SJCRH30 (cell line): ENCODE measurements at places on chromosomes 7 and 10. TPM values are rescaled to one million over a fixed set of nuclear protein-coding genes. Genes with fewer than 3 reads are reported as not detected.

SFR1 gene
- 12.6 and 14.2 TPM in 2 replicates for total RNA-seq

DNA sequence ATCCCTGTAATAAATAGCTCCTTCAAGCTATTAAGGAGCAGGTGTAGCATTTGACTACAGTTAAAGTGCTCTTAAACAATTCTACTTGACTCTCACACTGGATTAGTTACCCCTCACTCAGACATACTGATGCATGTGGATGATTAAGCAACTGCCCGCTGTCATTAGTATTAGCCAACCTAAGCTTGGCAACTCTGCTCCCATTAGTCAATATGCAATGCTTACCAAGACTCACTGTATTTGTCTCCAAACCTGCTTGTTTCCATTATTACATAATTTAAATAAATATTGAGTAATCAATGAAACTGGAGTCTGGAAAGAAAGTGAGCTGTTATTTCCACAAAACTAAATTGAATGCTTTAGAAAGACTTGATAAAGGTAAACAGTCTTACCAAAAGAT is 144.0 kb upstream of the ASAH2 start:
- DNase-seq: no peak

GRCh38 chr7:6360841-6361240 is 86.9 kb downstream of the DAGLB start:
- no peak for DNase-seq

DNA sequence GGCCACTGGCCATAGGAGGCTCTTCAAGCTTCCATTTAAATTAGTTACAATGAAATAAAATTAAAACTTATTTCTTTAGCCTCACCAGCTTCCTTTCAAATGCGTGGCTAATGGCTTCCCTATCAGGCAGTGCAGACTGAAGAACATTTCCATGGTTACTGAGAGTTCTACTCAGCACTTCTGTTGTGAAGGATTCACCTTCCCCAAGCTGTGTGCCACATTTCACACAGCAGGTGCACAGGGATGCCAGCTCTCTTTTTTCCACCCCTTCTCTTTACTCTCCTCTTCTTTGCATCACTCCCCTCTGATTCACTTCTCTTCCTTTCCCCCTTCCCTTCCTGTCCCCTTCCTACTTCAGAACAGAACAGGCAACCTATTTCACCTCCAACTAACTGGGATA is 833 bp downstream of the GDF2 start:
- no peak for DNase-seq

AKR1C4 gene
- total RNA-seq: not detected in 2 replicates

DNA sequence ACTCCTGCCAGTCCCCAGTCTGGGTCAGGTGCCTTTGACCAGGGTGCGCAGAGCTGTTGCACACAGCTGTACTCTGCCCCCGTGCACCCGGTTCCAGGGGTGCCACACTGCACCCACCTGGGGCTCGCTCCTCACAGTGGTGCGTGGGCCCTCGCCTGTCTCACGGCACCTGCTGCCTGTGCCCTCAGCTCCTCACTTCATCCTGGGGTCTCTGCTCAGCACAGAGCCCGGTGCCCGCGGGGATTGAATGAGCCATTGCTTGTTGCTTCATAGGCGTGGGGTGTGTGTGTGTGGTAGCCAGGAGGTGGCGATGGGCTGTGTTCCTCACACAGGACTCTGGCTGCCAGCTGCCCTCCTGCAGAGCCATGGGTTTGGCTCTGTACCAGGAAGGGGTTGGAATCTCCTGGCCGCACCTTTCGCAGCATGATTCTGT is 18.5 kb downstream of the EIF3B start:
- no peak for DNase-seq

DNA sequence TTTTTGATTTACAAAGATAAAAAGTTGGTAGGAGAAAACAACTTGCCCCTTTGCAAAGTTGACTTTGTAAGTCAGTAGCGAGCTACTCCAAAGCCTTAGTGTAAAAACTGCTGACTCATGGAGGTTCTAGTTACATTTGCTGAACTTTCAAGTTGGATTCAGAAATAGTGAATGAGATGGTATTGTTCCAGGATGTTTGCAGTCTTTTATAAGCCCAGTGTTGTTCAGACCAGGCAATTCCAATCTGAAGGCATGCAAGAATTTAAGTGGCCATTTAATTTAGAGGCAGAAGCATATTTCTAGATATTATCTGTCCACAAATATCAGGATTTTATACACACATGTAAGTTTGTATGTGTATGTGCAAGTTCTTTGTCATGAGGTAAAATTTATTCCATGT is 21.6 kb downstream of the TES start:
- DNase-seq: no peak

- no peak for DNase-seq
Observed at GRCh38 chr7:140723006-140723405, 26.5 kb downstream of the NDUFB2 start.

SEMA3C gene
- total RNA-seq: 37.0 and 39.3 TPM in 2 replicates
